T-helper 9 cell (primary cell): ENCODE measurements at places on chromosomes 4 and X.

DNA sequence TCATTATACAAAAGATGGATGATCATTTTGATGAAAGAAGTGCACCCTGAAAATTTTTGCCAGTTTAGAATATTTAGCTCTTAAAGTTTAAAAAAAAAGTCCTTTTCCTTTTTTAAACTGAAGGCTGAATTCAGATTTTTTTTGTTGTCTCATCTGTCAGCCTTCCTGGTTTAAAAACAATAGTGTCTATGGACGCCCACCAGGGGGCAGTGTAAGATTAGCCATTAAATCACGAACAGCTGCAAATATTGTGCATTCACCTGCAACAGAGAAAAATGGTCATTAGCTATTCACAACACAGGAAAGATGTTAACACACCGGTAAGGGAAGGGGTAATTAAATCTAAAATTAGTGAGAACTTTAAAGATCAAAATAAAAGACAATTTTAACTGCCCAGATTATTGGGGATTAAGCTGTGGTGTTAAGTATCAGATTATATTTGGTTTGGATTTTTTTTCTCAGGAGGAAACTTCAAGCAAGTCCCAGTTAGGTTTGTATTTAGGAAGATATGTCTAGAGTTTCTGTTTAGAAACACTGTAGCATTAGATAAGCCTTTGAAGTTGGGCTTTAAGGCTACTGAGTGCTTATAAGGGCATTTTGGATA lies 4.4 kb upstream of the CXorf38 start:
- peak; percentile 77 for DNase-seq

DNA sequence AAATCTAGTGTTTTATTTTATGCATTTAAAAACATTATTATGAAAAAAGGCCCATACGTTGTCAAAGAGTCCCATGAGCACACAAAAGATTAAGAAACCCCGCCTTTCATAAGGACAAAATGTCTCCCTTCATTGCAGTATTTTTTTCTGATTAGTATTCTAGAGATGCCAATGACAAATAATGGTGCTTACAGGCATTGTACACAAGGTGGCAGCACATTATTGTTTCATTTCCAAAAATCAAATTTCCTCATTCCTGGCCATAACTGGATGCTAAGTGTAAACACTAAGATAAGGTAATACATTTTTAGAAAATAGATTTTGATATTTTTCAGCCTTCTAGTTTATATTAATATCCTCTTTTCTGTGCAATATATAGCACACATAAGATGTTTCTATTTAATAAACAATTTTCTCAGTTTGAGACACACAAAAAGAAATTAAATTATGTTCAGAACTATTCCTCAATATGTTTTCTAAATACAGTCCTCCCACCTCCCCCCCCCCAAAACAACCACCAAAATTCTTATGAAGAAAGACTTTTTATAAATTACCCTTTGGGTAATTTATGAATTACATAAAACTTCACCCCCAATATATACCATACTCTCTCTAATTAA lies 47.7 kb downstream of the TIGD2 start:
- DNase-seq: no peak

- DNase-seq: no peak
Measured at GRCh38 chr4:133146574-133147241, 2.4 kb upstream of the PCDH10 start.

DNA sequence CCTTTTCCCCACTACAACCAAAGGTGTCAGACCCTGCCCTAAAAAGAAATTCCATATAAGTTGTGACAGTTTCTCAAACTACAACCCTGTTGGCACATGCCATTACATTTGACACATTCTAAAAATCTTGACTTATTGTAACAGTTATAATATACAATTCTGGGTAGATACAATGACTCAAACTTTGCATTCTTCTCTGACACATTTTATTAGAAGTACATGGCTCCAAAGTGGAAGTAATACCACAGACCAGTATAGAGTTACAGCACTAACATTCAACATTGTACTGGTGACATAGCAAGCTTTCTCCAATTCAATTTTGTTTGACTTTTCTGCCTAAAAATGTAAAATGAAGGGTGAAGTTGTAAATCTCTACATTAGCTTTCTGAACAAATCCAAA lies 196.6 kb upstream of the ETNPPL start:
- no peak for DNase-seq

- DNase-seq: no peak
Measured at GRCh38 chr4:187491286-187491685, 504.3 kb upstream of the ZFP42 start.

DNA sequence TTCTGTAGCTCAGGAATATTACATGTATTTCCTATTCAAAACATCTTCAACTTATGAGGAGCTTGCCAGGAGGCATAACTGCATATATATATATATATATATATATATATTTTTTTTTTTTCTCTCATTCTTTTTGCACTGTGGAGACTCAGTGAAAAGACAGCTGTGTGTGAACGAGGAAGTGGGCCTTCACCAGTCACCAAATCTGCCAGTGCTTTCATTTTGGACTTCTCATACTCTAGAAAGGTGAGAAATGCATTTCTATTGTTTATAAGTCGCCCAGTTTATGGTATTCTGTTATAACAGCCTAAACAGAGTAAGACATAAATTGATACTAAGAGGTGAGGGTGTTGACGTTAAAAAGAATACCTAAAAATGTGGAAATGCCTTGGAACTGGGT lies 710.6 kb downstream of the TRAM1L1 start:
- no peak for DNase-seq

DNA sequence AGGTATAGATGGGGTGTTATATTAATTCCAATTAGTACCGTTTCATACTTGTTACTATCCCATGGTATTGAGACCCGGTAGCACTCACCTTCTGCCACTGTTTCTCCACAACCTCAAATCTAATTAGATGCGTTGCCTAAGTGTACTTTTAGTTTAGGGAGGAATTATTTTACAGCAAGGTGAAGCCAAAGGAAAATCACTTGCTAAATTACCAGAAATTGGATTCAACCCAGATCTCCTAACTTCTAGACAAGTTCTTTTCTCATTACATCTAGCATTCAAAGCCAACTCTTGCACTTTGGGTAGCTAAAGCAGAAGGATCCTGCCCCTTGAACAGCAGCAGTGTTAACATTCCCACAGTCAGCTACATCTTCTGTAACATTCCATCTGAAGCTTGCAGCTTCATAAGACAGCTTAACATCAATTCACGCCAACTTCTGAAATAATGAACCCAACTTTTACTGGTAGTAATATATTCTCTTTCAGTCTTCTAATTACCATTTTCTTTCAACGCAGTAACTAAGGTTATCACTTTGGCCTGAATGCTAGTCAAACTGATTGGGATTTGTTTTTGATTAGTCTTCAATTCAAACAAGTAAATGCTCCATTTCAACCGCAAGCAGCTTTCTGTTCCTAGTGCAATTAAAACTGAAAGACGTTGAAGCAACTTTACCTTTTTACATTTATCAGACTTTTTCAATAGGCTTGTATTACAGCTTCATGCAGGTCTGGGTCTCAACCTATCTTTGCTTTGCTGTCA lies 934 bp upstream of the SEC31A start:
- no peak for DNase-seq

GRCh38 chr4:147714575-147715401 lies 17.1 kb upstream of the ARHGAP10 start:
- no peak for DNase-seq
